ENCODE measurements at places on chromosomes 2 and 18.

- DNase-seq: no peak
Observed at GRCh38 chr2:28665041-28665704, 86.5 kb upstream of the PPP1CB start.

- no peak for DNase-seq
Observed at GRCh38 chr2:33375054-33375453, 101.4 kb upstream of the RASGRP3 start.

DNA sequence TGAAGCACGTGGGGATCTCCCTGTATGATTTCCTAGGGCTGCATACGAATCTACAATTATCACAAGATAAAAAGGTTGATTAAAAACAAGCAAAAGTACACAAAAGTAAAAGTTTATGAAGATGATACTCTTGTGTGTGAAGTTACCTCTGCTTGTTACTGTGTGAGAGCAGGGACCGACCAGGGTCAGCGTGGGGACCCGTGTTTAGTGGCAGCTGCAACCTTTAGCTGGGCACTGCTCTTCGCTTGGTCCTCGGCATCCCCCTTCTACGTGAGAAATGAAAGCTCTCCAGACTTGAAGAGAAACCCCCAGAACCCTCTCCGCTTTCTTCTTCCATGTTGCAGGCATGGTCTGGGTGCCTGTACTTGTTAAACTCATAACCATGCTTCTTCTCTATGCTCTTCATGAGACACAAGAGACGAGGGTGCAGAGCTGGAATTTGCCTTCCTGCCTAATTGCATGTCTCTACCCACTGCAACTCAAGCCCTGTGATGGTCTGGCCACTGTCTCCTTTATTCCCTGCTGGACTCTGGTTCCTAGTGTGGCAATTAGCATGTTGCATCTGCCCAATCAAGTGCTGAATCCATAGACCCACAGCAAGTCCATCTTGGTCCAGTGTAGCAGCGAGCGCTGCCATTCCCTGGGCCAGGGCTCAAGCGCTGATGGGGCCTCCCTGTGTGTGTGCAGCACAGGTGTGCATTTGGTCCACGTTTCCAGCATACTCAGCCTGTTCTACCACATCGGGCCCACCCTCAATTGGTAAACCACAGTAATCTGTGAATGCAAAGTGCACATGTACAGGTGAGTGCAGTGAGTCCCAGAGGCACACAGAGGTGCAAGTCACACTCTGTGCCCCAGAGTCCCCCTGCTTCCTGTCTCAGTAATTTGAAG is 88.5 kb downstream of the TWIST2 start:
- DNase-seq: no peak

GRCh38 chr2:149145314-149146295 is 107.1 kb downstream of the LYPD6B start:
- no peak for DNase-seq

Data from NCI-H1436 treated with DMSO at 0.1 percent for 48 hours (cell line).